Stimulated activated CD8-positive, alpha-beta memory T cell treated with anti-CD3 and anti-CD28 coated beads, Interleukin-7, amount 100 ng/mL, for 48 hours (primary cell): ENCODE measurements at places on chromosomes 2 and 18.

DNA sequence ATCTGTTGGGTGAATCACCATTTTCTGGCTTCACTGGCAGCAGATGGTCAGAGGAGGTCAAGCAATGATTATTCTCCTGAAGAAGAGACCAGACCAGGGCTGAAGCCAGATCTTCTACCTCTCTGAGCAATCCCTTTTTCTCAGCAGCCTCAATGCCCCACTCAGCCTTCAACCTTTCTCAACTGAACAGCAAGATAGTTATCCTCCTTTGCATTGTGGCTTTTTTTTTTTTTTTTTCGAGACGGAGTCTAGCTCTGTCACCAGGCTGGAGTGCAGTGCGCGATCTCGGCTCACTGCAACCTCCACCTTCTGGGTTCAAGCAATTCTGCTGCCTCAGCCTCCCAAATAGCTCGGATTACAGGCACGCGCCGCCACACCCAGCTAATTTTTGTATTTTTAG is 50.5 kb downstream of the ZFP36L2 start:
- DNase-seq, result no peak

- DNase-seq, result no peak
Observed at GRCh38 chr18:80231616-80232015, 15.7 kb downstream of the PARD6G start.

GRCh38 chr2:62506421-62506750 is 391 bp upstream of the TMEM17 start:
- DNase-seq, result no peak

GRCh38 chr2:239098288-239098970 is 250.5 kb downstream of the TWIST2 start:
- DNase-seq, result no peak

GRCh38 chr2:120778244-120778643 is 42.6 kb downstream of the GLI2 start:
- no peak for DNase-seq
